ENCODE measurements at places on chromosomes 2 and 18.
A peak's percentile ranks its signal among the peaks of the same experiment; 100 is the strongest.

DNA sequence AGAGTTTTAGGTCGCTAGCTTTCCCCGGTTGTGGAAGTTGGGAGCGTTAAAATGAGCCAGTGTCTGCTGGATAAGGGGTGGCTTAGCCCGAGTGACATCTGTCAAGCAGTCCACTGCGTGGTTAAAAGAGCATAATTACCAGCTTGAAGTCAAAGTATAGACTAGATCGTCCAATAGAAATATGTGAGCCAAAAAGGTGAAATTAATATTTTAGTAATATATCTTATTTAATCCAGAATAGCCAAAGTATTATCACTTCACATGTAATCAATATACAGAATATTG lies 654 bp downstream of the COMMD1 start:
- no peak for DNase-seq

DNA sequence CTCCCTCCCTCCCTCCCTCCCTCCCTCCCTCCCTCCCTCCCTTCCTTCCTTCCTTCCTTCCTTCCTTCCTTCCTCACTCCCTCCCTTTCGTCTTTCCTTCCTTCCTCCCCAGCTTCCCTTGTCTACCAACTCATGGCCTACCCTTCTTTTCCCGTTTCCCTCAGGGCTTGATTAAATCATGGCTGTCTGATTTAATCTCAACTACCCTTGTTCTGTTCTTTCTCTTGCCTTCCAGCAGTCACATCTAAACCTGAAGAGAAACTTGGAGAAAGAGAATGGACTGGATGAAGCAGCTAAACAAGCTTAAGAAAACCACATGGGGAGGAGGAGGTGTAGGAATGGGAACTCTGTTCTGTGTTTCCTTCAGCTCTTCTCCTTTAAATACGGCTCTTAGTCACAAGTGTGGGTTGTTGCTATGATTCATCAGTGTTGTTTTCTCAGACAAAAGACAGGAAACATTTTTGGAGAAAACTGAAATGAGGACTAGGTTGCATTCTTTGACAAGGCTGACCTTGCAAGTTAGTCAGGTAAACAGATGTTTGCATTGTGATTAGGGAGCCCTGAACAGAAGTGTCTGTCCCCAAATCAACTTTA lies 177.9 kb downstream of the LRRTM1 start:
- peak; percentile 12 for DNase-seq

- no peak for DNase-seq
Observed at GRCh38 chr18:58064406-58064998, 20.5 kb downstream of the NEDD4L start.

- DNase-seq, result no peak
Observed at GRCh38 chr2:189254268-189254883, 74.8 kb upstream of the COL5A2 start.

Data from RKO (cell line).